ENCODE measurements at places on chromosomes 12 and 14.
A peak's percentile ranks its signal among the peaks of the same experiment; 100 is the strongest.

DNA sequence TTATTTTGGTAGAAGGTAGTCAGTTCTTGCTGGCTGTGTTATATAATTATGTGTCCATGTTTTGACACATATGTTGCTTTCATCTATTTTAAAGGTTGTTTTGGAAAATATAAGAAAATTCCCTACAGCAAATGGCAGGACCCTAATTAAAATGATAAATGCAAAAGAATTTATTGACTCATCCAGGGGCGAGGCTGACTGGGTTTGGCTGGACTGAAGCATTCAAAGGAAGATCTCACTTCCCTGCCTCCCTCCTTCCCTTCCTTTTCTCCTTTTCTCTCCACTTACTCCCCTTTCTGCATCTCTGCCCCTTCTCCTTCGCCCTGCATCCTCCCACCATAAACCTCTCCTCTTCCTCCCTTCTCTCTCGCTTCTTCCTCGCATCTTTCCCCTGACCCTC is 129.6 kb downstream of the SNAPC1 start:
- DNase-seq, result no peak

GRCh38 chr12:57753756-57754337 is 1.1 kb upstream of the MARCHF9 start:
- DNase-seq, result no peak

DNA sequence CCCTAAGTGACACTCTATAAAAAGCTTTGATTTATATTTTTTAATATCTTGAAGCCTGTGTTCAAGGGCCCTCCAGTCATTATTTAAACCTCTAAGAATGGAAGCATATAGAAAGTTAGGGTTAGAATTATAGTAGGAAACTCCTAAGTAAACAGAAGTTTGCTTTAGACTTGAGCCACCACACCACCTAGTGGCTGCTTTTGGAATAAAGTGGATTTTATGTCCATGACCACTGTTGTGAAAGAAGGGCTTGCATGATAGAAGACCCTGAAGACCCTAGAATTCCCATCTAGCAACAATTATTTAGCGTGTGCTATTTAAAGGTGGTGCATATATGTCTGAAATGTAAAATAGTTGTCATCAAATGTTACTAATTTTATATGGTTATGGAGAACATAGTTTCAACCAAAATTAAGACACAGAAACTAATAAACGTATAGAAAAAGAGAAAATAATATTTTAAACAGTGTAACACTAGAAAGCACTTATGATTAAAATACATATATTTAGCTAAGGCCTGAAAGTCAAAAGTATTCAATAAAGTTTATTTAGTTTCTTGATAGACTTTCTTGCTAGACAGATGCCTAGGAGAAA is 21.3 kb downstream of the LRRIQ1 start:
- DNase-seq, result no peak

GRCh38 chr14:64812412-64812811 is 67.3 kb downstream of the SPTB start:
- DNase-seq, result no peak

DNA sequence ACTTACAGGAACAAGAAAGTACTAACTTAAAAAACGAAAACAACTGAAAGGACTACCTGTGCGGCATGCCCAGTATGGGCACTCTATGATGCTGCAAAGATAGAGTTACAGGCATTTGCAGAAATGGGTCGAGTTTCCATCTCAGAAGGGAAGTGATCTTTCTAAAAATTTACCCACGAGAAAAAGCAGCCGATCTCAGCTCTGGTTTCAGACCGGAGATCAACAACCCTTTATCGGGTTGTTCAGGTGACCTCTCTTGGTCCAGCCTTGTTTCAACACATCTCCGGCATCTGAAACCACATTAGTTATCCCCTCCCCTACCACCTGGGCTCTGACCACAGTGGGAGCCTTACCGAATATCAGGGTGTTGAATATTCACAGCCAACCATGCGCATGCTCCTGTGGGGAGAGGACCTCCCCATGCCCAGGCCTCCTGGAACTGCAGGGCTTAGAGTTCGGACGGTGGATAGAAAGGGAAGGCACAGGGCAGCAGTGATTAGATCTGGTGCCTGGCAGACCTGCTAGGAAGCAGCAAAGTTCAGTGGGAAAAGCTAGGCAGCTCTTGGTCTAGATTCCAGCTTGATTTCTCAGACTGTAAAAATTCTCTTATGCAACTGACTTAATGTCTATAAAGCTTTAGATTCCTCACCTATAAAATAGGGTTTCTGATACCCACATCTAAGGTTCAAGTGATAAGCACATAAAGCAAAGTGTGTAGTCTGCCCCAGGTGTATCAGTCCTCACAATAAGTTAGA is 906.0 kb downstream of the VRK1 start:
- DNase-seq, result no peak

DNA sequence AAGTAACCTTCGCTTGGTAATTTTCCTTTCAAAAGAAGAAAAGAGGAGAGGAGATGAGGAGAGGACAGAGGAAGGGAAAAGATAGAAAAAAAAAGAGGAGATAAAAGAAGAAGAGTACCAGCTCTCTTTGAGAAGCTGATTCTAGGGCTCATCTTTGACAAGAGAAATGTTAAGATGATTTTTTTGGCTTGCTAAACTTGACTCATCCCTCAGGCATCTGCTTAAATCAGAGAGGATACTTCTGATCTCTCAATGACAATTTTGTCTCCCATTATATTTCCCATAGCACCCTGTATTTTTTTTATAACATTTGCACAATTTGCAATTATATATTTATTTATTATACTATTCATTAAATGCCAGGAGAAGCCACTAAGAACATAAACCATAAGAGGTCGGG is 17.1 kb downstream of the SYT1 start:
- DNase-seq, result no peak

GRCh38 chr12:10448236-10448635 is 4.9 kb downstream of the KLRC1 start:
- DNase-seq, result no peak

- DNase-seq, result peak; percentile 62
These were observed 3.4 kb downstream of the NOC4L start for GRCh38 chr12:132147423-132148367.

DNA sequence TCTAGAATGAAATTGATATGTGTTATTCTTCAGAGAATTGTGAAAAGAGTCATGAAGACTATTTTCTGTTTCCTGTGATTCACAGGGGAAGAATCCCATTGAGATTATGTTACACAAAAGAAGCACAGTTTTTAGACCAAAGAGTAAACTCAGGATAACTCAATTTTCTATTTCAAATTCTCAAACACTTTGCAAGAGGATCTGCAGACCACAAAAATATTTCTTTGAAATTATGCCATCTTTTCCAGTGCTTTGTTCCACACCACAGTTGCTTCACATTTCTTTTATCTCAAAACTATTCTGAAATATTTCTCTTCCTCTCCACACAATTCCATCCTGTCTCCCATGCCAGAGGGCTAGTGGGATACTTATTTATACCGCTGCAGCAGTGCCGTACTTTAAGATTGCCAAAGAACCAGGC is 188.9 kb upstream of the FOXG1 start:
- DNase-seq, result no peak

DNA sequence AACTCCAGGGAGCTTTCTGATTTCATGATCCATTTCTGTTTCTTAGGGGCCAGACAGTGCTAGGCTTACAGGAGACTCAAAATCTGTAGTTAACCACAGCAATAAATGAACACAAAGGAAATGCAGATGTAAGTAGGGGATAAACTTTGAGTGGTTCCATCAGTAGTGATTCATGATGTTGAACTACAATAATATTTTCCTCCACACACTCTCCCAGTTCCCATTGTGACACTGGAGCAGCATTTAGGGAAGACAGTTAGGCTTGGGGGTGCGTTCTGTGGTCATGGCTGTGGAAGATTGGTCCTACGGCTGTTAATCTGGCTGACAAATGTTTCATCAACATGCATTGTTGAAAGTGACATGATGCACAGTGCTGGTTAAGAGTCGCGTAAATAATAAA is 66.9 kb downstream of the HMGA2 start:
- DNase-seq, result no peak

- no peak for DNase-seq
These were observed 2.2 kb downstream of the BLOC1S1 start for GRCh38 chr12:55718015-55718414.

DNA sequence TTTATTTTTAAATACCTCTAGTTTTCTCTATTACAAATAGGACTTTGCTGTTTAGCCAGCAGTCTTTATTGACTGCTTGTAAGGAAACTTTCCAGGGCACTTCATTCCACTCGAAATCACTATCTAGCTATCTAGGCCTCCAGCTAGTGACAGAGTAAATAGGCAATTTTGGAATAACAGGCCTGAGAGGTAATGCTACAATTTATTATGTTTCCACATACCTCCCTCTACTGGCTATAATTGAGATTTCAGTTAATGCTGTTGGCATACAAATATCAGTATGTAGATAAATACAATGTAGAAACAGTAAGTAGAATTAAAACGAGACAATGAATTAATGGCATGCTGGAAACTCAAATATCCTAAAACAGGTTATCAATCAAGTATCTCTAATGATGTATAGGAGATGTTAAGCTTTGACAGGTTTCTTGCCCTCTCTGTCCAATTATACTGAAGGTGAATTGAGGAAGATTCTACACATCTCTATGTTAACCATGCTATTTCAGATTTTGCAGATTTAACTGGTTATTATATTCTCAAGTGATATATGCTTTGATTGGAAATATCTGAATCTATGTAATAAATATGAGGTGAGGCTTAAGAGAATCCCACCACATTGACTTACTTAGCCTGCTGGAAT is 7.2 kb downstream of the DTD2 start:
- no peak for DNase-seq

- no peak for DNase-seq
These were observed 32.6 kb downstream of the COCH start for GRCh38 chr14:30906752-30907658.

DNA sequence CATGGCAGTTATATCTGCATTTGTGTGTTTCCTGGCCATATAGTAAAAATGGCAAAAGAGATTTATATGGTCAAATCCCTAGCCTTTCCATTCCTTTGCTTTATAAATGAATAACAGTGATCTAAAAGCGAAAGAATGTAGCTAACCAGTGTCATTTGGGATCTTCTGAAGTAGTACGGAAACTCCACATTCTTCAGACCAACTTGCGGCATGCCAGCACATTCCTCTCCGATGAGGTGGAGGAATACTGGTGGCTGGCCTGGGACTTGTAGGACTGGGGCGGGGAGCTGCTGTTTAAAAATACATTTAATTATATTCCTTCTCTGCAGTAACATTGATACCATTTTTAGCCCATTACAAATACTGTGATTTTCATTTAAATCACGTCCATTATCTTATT is 85.3 kb downstream of the SAMD4A start:
- no peak for DNase-seq

- no peak for DNase-seq
These were observed 661.2 kb downstream of the SLC16A7 start for GRCh38 chr12:60257063-60257462.

DNA sequence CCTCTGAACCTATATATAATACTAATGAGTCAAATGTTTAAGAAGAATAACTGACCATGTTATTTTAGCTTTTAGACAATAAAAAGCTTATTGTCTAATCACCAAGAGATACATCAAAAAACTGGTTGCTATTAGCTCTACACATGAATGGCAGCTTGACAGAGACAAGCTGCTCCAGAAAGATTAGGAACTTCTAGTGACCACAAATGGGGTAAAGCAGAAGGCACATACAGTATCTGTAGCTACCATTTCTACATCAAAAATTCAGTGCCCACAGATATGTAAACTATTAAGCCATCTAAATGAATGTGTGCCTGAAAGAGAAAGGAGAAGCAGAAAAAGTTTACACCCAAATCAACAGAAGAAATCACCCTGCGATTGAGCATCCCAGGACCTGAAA is 2.4 kb downstream of the AREL1 start:
- no peak for DNase-seq

Measured in naive thymus-derived CD8-positive, alpha-beta T cell (primary cell).